IPS DF 6.9 (cell line): ENCODE measurements at places on chromosomes 13 and 19.

GRCh38 chr19:2942928-2943640, 1.7 kb downstream of the ZNF77 start:
- DNase-seq = no peak

GRCh38 chr13:23979361-23980159, 82.3 kb upstream of the C1QTNF9B start:
- peak; percentile 5 for DNase-seq

GRCh38 chr13:59510386-59510785, 653.3 kb downstream of the DIAPH3 start:
- no peak for DNase-seq

DNA sequence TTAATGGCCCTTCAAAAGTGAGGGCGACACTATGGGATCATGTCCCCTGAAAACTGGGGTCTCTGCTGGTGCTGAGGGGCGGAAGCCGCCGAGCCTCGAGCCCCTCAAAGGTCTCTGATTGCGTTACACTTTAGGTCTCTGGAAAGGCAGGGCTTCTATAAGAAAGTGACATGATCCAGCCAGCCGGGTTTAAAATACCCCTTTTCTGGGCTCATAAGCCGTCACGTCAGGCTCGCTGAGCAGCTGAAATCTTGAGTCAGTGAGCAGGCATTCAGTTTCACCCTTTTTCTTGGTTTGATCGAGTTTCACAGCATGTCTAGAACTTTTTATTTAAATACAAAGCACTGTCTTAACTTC, 600 bp upstream of the HMGB1 start:
- DNase-seq = no peak

DNA sequence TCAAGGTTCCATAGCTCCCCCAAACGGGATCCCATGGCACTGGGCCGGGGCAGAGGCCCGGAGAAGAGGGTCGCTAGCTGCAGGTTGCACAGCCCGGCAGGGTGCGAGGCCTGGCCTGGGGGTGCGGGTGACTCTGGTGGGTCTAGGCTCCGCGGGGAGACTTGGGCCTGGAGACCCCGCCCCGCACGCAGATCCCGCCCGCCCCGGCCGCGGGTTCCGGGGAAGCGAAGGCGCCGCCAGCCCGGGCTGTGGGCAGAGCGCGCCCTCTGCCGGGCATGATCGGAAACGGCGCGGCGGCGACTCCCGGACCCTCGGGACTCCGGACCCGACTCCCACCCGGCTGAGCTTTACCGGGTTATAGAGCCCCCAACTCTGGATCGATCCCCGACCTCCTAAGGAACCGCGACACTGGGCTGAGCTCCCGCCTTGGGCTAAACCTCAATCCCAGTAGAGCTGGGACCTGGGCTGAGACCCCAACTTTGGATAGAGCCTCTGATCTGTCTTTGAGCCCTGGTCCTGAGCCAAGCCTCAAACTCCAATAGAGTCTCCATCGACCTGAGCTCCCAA, 3.1 kb upstream of the TNFAIP8L1 start:
- no peak for DNase-seq

DNA sequence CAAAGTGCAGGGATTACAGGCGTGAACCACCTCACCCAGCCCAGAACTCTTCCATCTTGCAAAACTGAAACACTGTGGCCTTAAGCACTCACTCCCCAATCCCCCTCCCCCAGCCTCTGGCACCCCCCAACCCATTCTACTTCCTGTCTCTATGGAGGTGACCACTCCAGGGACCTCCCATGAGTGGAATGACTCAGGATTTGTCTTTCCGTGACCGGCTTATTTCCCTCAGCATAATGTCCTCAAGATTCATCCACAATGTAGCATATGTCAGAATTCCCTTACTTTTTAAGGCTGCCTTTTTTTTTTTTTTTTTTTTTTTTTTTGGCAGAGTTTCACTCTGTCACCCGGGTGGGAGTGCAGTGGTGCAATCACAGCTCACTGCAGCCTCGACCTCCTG, 3.6 kb upstream of the F2RL3 start:
- DNase-seq = no peak

GRCh38 chr13:90492872-90493271, 854.6 kb upstream of the MIR17HG start:
- DNase-seq = no peak

DNA sequence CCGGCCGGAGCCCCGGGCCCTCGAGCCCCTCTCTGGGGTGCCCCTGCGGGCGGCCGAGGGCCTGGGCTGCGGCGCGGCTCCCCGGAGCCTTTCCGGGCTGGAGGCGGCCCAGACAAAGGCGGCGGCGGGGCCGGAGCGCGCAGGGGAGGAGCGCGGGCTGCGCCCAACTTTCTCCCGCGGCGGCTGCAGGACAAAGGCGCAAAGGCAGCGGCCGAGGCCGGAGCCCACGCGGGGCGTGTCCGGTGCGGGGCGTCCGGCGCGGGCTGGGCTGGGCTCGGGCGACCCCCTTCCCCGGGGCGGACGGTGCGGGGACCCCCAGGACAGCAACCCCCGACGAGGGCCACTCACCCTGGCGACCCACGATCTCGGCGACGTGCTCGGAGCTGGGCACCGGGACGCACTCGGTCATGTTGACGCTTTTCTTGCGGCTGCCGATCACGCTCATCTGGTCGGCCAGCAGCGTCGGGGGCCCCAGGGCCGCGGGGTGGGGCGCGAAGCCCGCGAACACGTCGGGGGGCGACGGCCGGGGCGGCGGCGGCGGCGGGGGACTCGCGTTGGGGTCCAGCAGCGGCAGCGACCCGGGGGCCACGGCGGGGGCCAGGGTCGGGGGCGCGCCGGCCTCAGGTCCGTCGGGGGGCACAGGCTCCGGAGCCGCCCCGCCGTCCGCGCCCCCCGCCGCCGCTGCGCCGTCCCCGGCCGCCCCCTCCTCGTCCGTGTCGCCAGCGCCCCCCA, 843 bp downstream of the MEX3D start:
- no peak for DNase-seq

GRCh38 chr13:110330491-110331011, 23.5 kb downstream of the COL4A2 start:
- no peak for DNase-seq

DNA sequence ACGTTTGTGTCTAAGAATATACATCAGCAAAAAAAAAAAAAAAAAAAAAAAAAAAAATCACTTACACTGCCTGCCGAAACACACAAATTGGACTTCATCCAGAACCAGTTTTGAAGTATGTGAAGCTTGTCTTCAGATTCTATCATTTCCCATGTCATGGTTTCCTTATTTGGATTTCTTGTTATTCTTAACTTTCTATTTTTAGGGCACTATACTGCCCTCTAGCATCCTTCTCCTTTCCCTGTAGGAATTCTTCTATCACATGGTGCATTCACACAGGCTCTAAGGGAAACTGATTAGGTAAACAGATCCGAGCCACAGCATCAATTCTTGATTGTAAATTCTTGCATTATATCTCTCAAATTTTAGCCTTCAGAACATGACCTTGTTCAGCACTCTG, 1507.5 kb downstream of the OLFM4 start:
- DNase-seq = no peak

GRCh38 chr13:105952233-105952972, 583.1 kb downstream of the EFNB2 start:
- DNase-seq = no peak

GRCh38 chr13:54573186-54573585, 1544.6 kb downstream of the OLFM4 start:
- no peak for DNase-seq

DNA sequence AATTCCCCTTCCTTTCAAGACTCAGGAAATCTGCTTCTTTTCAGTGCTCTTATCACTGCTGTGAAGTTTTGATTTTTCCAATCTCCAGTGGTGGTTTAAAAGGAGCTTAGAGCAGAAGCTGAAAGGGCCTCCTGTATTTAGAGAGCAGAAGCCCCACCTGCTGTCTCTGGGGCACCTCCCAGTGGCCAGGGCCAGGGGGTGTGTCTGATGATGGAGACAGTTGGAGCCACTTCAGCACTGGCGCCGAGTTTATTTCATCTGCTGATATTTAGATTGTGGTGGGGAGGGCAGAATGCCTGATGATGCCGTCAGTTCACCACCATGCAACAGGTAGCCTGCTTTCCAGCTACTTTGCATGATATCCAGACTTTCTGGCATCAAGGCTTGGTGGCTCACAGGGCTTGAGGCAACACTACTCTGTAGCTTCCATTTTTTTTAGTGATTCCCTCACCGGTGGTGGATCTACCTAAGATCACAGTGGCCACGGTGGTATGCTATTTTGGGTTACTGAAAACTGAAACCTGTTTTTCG, 371.9 kb downstream of the KCNRG start:
- DNase-seq = no peak

DNA sequence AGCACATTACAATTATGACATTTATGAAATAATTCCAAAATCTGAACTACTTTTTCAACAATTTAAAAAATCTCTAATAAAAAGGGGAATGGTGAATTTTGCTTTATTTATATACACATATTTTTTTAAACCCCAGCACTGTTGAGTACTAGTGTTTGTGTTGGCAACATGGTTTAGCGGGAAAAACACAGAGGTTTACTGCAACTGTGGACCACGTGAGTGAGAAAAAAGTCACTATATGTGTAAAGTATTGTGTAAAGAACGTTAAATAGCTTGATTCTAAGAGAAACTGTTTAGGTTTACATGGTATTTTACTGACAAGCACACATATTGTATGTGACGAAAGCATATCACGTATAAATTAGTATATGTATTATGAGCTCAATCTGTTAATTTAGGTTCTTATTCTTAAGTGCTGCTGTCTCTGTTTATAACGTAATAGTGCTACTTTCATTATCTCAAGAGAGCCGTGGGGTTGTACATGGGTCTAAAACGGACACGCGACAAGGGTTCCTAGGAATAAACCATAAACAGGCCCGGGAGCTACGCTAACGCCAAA, 617 bp downstream of the SKA3 start:
- no peak for DNase-seq

DNA sequence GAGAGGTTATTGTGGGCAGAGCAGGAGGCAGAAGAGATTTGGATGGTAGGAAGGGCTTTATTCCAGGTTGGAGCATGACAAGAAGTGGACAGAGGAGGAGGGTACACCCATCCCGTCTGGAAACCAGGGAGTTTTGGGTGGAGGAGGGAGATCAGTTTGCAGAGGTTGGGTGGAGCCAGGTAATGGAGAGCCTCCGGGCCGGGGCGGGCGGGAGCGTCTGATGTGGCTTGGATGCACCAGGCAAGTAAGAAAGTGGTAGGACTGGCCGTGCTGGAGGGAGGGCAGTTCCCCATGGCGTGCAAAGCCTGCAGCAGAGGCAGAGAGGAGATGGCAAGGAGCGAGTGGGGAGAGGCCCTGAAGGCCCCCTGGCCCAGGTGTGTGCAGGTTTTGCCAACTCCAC, 10.9 kb downstream of the IGFLR1 start:
- DNase-seq = no peak

GRCh38 chr13:32811297-32811800, 204.9 kb upstream of the KL start:
- no peak for DNase-seq

GRCh38 chr13:24716011-24716410, 35.8 kb downstream of the ATP12A start:
- DNase-seq = no peak

- no peak for DNase-seq
Measured at GRCh38 chr13:106156468-106156867, 379.0 kb downstream of the EFNB2 start.

GRCh38 chr13:21686751-21687391, 16.0 kb downstream of the FGF9 start:
- no peak for DNase-seq

- DNase-seq = peak; percentile 33
Measured at GRCh38 chr19:23823952-23824389, 65.3 kb upstream of the ZNF681 start.

DNA sequence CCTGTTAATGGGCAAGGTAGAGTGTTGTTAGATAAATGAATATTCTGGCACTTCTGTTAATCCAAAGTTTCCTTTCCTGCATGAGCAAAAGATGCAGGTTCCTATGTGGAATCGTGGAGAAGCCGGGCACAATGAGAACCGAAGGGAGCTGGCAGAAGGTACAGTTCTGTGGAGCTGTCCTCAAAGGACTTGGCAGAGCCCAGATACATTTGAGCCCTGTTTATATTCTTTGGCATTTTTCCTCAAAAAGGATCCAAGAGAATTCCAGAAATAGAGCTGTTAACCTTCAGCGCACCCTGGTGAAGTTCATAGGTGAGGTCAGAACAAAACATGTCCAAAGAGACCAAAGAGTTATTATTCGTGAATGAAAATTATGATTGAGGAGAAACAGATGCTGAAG, 4.0 kb upstream of the DLEU7 start:
- DNase-seq = no peak

DNA sequence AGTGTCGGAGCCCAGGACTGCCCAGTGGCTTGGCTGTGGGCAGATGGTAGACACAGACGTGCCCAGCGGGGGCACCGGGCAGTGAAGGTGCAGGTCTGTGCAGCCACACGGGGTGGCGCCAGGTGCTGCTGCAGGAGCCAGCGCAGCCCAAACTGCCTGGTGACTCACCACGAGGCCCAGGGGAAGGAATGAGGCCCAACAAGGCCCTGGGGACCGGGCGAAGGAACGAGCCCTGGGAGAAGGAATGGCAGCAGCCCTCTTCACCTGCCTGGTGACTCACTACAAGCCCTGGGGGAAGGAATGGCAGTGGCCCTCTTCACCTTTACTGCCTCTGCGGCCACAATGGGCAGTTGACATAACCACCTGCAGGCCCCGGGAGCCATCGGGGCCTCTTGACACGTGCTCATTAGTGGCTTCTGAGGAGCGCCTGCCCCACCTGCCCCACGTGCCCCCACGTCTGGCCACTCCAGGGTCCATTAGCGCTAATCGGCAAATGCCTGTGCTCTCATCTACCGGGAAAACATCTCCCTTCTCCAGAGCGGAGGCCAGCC, 9.3 kb downstream of the MED16 start:
- DNase-seq = no peak

DNA sequence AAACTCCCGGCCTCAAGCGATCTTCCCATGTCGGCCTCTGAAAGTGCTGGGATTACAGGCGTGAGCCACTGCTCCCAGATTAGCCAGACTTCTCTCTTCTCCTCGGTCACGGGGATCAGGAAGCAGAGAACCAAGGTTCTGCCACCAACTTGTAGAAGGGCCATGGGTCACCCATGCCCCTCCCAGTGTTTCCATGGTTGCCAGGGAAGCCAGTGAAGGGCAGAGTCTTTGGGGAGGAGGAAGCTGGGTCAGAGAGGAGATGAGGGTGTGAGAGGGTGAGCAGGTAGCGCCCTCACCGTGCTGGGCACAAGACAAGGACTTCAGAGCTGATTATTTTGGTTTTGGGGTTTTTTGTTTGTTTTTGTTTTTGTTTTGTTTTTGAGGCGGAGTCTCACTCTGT, 77.1 kb downstream of the GNG7 start:
- no peak for DNase-seq
